Activated CD4-positive, alpha-beta T cell treated with anti-CD3 and anti-CD28 coated beads, Interleukin-10, Interleukin-2, amounts not matched to agents 100 ng/mL and 50 ng/mL, durations not matched to agents 16 hours and 8 hours (primary cell): ENCODE measurements at places on chromosomes 4 and X.

GRCh38 chrX:12206413-12206812 lies 68.1 kb downstream of the FRMPD4 start:
- no peak for DNase-seq

GRCh38 chrX:109270580-109271484 lies 211.1 kb downstream of the GUCY2F start:
- peak; percentile 73 for DNase-seq

GRCh38 chr4:87886083-87886482 lies 53.3 kb downstream of the MEPE start:
- DNase-seq = no peak

DNA sequence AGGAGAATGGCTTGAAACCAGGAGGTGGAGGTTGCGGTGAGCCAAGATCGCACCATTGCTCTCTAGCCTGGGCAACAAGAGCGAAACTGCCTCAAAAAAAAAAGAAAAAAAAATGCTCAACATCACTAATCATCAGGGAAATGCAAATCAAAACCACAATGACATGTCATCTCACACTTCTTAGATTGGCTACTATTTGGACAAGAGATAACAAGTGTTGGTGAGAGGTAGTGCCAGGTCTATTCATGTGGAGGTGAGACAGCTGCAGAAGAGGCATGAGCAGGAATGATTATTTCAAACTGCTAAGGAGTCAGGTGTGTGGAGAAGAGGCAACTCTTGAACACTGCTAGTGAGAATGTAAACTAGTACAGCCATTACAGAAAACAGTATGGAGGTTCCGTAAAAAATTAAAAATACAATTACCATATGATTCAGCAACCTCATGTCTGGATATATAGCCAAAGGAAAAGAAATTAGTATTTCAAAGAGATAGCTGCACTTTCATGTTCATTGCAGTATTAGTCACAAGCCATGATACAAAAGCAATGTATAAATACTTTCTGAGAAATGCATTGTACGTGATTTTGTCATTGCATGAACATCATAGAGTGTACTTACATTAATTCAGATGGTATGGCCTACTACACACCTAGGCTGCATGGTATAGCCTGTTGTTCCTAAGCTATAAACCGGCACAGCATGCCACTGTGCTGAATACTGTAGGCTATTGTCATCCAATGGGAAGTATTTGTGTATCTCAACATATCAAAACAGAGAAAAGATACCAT lies 75.3 kb downstream of the TMEM144 start:
- DNase-seq = no peak

DNA sequence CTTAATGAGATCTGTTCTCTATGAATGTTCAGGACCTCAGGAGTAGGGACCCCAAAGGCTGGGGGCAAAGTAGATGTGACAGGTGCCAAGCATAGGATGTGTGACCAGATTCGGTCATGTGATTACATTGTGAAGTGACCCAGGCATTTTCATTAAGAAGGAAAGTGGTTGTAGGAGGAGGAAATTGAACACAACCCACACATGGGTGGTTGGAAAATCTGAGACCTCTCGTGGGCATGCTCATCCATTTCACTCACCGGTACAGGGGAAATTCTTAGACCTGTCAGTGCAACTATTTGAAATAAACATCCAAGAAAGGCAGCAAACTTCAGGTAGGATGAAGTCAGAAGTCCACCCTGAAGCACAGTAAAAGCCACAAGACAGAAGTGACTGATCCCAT lies 43.5 kb upstream of the CD99 start:
- DNase-seq = peak; percentile 11

DNA sequence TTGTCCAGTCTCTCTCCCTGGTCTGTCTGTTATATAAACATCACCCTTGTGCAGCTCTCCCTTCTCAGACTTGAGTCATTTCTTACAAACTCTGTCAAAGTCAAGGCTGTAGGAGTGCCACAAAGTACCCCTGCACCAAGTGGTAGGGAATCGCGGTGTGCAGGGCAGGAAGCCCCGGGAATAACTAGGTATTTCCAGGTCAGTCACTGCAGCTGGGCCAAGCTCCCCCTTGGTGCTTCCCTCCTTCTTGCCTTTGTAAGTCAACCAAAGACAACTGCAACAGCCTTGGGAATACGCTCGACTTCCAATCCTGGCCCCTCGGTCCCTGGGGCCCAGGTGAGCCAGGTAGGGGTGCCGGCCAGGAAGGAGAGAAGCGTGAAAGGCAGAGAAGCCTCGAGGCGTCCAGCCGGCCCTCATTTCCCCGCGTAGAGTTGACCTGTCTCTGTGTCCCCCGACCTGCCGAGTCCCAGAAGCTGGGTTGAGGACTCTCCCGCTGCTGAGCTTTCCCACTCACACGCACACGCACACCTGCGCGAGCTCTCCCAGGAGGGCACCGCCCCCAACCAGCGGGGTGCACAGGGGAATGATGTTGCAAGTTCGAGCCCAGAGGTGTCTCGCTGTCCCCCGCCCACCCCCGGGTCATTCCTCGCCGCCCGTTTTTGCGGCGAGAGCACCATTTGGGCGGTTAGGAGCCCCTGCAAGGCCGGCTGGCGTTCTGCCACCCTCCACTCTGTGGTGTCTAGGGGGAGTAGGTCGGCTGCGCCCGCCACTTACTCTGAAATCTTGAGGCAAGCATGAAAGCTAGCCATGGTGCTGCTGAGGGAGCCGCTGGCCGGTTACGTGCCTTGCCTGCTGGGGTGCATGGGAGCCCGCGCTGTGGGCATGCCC lies 22.8 kb upstream of the KIAA1210 start:
- no peak for DNase-seq

DNA sequence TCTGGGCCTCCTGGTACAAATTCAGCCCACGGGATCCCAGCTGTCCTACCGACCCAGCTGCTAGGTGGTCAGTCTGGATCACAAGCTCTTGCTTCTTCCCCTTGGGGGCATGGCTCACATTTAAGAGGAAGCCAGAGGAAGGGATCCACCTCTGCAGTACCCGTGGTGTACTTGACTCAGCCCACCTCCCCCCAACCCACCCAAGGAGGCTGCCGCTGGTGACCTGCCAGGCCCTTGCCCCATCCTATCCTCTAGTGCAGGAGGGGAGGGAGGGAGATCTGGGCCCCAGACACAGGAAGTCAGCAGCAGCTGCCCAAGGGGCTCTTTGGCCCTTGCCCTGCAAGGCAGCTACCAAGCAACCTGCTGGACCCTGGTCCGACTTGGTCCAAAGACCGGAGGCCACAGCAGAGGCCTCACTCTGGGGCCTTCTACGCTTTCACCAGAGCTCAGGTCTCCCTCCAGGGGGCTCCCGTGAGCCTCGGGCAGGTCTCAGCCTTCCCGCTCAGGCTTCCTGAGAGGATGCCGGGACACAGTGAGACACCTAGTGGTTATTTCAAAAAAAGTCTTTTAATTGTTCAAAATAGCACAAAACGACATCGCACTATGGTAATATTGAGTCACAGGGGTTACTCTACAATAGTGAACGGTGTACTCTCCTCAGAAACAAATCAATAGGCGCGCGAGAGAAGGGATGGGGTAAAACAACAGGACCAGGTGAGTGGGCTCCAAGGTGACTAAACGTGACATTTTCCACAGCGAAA lies 2.7 kb upstream of the RENBP start:
- DNase-seq = peak; percentile 92

- DNase-seq = peak; percentile 68
Observed at GRCh38 chr4:86974551-86974994, 39.8 kb downstream of the AFF1 start.

- no peak for DNase-seq
Observed at GRCh38 chr4:99321241-99322191, at the start of gene ADH1B. TSS of gene ADH1B (minus strand) at chr4:99321401. CDS start at chr4:99321331, 70 bp downstream.
